ENCODE measurements at places on chromosomes 3 and 15.

DNA sequence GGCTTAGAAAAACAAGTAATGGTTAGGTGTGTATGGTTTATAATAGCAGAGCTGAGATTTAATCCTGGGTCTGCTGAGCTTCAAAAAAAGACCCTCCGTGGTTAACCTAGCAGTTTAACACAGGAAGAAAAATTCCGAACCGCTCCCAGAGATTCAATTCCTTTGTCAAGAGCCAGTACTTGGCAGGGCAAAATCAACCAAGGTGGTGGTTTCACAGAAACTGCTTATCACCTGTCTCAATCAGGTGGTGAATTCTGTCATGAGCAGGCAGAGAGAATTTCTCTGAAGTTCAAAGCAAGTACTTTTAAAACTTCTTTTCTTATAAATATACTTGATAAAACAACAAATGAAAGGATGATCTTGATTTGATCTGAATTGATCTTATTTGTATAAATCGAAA lies 17.2 kb downstream of the SYNPR start:
- no peak for DNase-seq

DNA sequence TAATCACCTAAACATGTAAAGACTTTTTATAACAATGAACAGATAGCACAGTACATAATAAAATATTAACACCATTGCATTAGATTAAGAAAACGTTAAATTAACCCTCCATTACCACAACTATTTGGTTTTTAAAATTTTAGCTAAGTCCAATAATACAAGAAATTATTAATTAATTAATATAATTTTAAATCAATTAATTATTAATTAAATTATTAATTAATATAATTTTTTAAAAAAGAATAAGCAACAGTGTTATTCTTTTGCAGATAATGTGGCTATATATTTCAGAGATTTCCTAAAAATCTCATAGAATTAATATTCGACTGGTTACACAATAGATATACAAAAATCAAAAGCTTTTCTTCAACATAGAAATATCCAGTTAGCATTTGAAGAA lies 82.5 kb downstream of the ECT2 start:
- no peak for DNase-seq

DNA sequence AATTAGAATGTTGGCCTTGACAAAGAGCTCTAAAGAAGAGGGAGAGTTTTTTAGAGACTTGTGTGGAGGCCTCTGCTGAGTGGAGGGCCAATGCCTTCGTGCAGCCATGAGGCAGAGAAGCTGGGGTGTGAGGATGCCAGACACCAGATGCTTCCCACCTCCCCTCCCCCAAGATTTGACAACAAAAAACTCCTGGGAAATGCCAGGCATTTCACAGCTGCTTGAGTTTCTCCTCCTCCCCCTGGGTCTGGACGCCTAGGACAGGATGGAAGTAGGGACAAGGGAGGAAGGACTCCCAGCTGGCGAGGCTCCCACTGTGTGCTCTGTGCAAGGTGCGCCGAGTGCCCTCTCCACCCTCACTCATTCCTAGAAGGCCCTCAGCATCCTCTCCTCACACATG lies 20.1 kb downstream of the TGM4 start:
- no peak for DNase-seq

GRCh38 chr3:49283997-49284396 lies 7.0 kb upstream of the C3orf62 start:
- no peak for DNase-seq

Data from stimulated activated CD4-positive, alpha-beta T cell treated with anti-CD3 and anti-CD28 coated beads, Interleukin-15, amount 100 ng/mL, for 1 hour (primary cell).